ENCODE measurements at places on chromosomes 6 and 20. TPM values are rescaled to one million over a fixed set of nuclear protein-coding genes. Genes with fewer than 3 reads are reported as not detected.

The MUCL3 gene
- total RNA-seq: 0.05 TPM

The MUC22 gene
- 0.05 TPM for total RNA-seq

The UST gene
- 8.0 TPM for total RNA-seq

The CAP2 gene
- 1.6 TPM for total RNA-seq

DNA sequence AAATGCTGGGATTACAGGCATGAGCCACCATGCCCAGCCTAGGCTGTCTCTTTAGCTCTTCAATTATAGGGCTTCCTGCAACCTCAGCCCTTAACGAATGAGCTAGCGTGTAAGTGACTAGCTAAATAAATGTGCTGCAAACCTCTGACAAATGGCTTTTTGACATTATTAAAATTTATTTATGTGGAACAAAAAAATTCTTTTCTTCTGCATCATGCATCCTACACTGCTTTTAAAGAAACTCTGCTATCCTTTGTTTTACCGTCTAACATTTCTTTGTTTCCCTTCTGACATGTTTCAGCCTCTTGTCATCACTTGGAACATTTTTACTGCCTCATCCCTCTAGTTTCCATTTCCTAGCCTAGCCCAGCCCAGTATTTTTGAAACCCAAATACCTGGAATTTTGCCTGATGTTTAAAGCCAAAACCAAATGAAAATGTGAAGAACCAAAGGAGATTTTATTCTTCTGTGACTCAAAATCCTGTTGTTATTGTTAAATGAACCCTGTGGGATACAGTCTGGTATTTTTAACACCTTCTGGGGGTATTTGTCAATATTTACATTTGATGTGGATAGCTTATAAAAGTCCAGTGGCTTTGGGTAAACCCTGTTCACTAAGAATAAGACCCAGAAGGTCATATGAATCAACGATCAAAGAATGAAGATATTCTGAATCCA lies 9.5 kb downstream of the NT5E start:
- no peaks in the 10 kb centered on the region for H3K27me3 ChIP-seq
- H3K36me3 ChIP-seq: no peaks in the 10 kb centered on the region
- no peak overlapping the region for H3K4me3 ChIP-seq
- DNase-seq: no peak

- no peaks in the 10 kb centered on the region for H3K36me3 ChIP-seq
- H3K27me3 ChIP-seq: no peaks in the 10 kb centered on the region
- H3K4me1 ChIP-seq: no peaks in the 10 kb centered on the region
- no peak overlapping the region for H3K27ac ChIP-seq
- no peak overlapping the region for H3K4me3 ChIP-seq
Observed at GRCh38 chr6:22980446-22980845, 411.1 kb downstream of the HDGFL1 start.

The ROMO1 gene
- 213 TPM for total RNA-seq

DNA sequence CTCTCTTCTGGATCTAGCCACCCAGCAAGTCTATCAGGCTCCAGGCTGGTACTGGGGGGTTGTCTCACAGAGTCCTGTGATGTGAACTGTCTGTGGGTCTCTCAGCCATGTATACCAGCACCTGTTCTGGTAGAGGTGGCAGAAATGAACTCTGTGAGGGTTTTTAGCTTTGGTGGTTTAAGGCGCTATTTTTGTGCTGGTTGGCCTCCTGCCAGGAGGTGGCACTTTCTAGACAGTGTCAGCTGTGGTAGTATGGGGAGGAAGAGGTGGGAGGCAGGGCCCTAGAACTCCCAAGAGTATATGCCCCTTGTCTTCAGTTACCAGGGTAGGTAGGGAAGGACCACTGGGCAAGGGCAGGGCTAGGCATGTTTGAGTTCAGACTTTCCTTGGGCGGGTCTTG lies 75.8 kb downstream of the SNAP91 start:
- H3K36me3 ChIP-seq: no peaks in the 10 kb centered on the region
- no peaks in the 10 kb centered on the region for H3K4me1 ChIP-seq
- no peak overlapping the region for H3K27ac ChIP-seq

DNA sequence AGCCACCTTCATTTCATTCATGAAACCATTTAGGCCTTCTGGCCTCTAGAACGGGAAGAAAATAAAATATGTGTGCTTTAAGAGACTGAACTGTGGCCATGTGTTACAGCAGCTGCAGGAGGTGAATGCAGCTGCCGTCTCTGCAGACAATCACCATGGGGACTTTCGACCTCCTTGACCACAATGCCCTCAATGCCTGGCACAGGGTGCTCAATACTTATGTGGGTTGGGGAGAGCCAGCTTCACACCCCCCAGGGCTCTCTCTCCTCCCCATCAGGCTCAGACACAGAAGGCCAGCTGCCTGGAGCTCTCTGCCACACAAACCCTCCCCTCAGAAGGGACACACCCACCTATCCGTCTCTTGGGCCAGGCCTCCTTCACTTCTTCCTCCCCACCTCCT lies 43.5 kb downstream of the ANKRD60 start:
- peaks cover 8% of the 10 kb centered on the region for H3K27me3 ChIP-seq
- DNase-seq: no peak
- H3K4me3 ChIP-seq: no peak overlapping the region
- H3K4me1 ChIP-seq: no peaks in the 10 kb centered on the region
- H3K27ac ChIP-seq: no peak overlapping the region
- no peaks in the 10 kb centered on the region for H3K36me3 ChIP-seq

DNA sequence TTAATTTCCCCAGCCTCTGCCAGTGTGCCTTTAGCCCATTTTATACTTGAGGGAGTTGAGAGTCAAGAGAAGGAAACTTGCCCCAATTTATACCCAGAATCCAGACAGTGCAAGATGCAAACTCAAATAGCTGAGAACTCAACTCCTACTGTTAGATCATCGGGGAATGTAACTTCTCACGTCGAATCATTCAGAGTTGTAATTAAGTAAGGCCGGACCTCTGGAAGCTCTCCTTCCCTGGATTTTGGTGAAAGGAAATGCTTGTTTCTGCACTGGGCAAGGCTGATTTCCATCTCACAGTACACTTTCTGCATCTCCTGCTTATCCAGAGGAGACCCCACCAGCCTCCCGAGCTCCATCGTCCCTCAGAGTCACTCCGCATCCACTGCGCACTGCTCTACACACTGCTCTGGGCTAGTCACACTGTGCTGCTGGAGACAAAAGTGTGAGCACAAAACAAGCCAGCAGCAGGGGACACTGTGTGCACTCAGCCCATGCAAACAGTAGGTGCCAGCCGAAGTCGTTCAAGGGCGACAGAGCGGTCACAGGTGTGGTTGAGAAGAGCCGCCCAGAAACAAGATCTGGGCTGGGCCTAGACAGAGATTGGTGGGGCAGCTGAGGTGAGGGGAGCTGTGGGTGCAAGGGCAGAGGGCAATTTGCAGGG lies 150.4 kb upstream of the QKI start:
- no peak overlapping the region for H3K4me3 ChIP-seq
- H3K36me3 ChIP-seq: no peaks in the 10 kb centered on the region
- no peaks in the 10 kb centered on the region for H3K4me1 ChIP-seq
- H3K27me3 ChIP-seq: no peaks in the 10 kb centered on the region

DNA sequence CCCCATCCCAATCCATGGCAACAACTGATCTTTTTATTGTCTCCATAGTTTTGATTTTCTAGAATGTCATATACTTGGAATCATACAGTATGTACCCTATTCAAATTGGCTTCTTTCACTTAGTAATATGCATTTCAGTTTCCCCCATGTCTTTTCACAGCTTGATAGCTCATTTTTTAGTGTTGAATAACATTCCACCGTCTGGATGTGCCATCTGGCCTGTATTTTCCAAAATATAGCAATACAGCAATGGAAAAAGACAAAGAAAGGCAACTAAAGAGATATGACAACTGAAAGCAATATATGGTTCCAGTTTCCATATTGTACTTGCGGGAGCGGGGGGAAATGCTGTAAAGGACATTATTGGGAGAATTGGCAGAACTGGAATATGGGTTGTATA lies 166.4 kb upstream of the NT5E start:
- no peaks in the 10 kb centered on the region for H3K36me3 ChIP-seq
- no peak for DNase-seq
- no peak overlapping the region for H3K27ac ChIP-seq
- no peaks in the 10 kb centered on the region for H3K27me3 ChIP-seq

DNA sequence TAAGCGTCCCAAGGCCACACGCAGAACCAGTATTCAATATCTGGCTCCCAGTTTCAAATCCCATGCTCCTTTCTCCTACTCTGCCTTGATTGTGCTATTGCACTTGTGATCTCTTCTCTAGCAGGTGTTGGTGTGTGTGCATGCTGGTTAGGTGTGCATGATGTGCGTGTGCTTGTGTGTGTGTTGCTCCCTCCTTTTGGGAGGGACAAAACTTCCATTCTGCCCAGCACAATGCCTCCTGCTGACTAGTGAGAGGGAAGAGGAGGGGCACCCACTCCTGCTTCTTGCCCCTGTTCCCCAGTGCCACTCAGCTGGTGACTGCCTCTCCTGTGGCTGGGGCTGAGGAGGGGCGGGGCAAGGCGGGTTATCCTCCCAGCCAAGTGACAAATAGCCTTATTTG lies 19.7 kb downstream of the CD40 start:
- H3K36me3 ChIP-seq: no peaks in the 10 kb centered on the region
- H3K4me3 ChIP-seq: no peak overlapping the region
- no peak for DNase-seq
- no peaks in the 10 kb centered on the region for H3K27me3 ChIP-seq

GRCh38 chr6:13362412-13362811 lies 34.1 kb upstream of the TBC1D7 start:
- H3K27me3 ChIP-seq: no peaks in the 10 kb centered on the region
- no peaks in the 10 kb centered on the region for H3K36me3 ChIP-seq
- no peak overlapping the region for H3K4me3 ChIP-seq
- peaks cover 13% of the 10 kb centered on the region for H3K4me1 ChIP-seq
- DNase-seq: no peak

DNA sequence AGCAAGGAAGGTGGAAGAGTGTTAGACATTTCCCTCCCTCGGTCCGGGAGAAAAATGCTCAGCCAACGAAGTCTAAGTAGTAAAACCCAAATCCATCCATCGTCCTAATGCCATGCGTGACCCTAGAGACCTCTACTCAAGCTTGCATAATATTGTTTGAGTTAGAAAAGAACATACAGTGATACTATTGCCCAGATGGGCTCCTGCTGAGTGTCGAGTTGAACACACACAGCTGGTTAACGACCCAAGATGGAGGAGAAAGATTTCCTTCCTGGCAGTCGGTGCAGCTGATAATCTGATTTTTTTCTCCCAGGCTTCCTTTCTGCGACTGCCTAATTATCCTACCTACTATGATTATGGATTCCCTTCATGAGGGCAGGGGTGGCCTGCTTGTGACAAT lies 164.4 kb upstream of the KCNG1 start:
- no peak overlapping the region for H3K27ac ChIP-seq
- H3K27me3 ChIP-seq: no peaks in the 10 kb centered on the region
- DNase-seq: no peak
- H3K4me3 ChIP-seq: no peak overlapping the region
- H3K4me1 ChIP-seq: no peaks in the 10 kb centered on the region
- H3K36me3 ChIP-seq: no peaks in the 10 kb centered on the region

- no peaks in the 10 kb centered on the region for H3K4me1 ChIP-seq
- no peaks in the 10 kb centered on the region for H3K36me3 ChIP-seq
- no peak overlapping the region for H3K4me3 ChIP-seq
Observed at GRCh38 chr6:127190552-127190951, 72.1 kb downstream of the RSPO3 start.

GRCh38 chr6:129475477-129476247 lies 234.3 kb downstream of the ARHGAP18 start:
- DNase-seq: no peak
- no peak overlapping the region for H3K27ac ChIP-seq
- H3K4me1 ChIP-seq: no peaks in the 10 kb centered on the region
- H3K36me3 ChIP-seq: no peaks in the 10 kb centered on the region
- H3K27me3 ChIP-seq: no peaks in the 10 kb centered on the region

Measured in thymus (tissue), 14 donors.